Daoy (cell line): ENCODE measurements at places on chromosomes 4 and X.
A peak's percentile ranks its signal among the peaks of the same experiment; 100 is the strongest.

DNA sequence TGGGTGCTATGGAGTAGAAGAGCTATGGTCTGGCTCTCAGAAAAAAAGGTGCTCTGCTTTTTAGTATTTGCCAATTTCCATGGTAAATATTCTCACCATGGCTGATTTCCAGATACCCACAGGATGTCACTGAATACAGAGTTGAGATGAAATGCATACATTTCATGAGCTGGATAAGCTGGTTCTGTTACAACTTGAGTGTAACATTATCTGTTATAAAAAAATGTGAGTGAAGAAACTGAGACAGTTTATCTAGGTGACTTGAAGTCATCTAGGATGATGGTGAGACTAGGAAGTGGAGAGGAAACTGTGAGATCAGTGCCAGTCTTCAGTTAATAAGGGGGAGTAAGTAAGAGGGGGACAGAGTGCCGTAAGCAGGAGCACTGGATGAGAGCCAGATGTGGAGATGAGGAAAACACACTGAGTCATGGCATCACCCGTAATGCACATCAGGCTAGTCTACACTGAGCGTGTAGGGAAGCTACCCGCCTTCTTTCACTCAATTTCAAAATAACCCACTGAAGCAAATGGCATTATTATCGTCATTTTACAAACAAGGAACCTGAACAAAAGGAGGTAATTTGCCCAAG is 5.0 kb downstream of the HPSE start:
- DNase-seq: peak; percentile 12

DNA sequence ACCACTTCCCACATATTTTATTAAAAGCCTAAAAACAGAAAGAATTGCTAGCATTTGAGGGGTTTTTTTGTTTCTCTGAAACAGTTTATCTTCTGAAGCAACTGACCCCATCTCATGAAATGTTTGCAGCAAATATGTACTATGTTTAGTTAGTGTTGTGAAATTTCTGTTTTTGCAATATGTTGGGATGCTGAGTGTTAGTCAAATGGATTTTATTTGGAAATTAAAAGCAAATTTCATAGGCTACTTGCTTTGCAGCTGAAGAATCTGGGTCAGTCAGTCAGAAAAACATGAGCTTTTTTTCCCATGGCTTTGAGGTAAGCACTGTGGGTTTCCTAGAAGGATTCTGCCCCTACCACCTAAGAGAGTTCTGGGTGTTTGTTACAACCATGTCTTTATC is 184.9 kb upstream of the DKK2 start:
- DNase-seq: no peak

DNA sequence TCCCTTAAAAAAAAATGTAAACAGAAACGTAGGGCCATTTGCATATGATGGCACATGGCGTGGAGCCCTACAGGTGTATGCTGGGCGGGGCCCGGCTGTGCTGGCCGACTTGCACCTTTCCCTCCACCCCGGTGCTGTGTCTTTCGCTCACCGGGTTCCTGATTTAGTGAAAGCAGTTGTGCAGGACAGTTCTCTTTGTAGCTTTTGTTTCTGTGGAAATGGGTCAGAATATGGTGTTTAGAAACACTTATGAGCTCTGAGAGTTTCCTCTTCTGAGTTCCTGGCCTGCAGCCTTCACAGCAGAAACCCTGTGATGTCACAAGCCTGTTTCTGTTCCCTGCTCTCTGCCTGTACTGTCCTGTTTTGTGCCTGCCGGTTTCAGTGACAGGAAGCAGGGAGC is 22.5 kb upstream of the MSANTD1 start:
- no peak for DNase-seq

DNA sequence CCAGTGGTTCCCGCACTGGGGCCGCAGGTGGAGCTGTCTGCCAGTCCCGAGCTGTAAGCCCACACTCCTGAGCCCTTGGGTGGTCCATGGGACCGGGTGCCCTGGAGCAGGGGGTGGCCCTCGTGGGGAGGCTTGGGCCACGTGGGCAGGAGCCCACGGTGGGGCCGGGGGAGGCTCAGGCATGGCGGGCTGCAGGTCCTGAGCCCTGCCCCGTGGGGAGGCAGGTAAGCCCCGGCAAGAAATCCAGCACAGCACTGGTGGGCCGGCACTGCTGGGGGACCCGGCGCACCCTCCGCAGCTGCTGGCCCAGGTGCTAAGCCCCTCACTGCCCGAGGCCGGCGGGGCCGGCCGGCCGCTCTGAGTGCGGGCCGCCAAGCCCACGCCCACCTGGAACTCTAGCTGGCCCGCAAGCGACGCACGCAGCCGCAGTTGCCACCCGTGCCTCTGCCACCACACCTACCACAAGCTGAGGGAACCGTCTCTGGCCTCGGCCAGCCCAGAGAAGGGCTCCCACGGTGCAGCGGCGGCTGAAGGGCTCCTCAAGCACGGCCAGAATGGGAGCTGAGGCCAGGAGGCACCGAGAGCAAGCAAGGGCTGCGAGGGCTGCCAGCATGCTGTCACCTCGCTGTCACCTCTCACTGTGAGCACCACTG is 2.0 kb upstream of the METAP1 start:
- no peak for DNase-seq

DNA sequence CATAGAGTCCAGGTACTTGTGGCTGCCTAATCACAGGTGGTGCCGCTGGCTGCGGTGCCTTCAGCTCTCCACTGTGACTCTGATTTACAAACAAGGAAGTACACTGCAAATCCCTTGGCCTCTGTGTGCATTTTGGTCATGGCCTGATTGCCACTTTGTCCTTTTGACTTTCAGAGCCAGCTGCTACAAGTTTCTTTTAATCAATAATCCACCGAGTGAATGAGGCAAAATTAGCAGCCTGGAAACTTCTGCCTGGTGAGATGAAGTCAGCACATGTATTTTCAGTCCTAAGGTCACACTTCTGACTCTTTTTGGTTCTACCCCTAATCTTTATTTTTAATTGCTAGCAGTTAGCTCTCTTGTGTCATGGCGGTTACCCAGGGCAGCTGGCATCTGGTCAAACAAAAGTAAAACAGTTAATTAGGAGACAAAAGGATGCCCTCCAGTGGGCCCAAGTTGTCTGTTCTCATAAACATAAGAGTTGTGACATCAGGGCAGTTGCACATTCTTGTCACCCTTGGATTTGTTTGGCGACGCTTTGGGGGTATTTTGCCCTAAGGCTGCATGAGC is 62.3 kb upstream of the LNX1 start:
- DNase-seq: peak; percentile 15

DNA sequence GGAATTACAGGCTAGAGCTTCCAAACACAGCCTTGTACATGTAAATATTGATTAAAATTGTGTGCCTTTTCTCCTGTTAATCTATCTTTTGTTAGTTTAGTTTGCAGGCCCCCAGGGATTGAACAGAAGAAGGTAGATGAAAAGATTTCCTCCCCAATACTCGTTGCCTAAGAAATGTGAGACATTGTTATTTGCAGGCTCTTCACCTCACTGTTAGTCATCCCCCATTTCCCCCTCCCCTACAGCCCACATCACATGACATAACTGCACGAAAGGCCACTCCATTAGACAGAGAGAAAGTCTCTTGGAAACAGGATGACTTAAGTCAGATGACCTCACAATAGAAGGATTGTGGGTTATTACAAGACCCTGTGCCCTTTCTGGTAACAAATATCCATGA is 13.3 kb upstream of the MID1 start:
- DNase-seq: peak; percentile 86

DNA sequence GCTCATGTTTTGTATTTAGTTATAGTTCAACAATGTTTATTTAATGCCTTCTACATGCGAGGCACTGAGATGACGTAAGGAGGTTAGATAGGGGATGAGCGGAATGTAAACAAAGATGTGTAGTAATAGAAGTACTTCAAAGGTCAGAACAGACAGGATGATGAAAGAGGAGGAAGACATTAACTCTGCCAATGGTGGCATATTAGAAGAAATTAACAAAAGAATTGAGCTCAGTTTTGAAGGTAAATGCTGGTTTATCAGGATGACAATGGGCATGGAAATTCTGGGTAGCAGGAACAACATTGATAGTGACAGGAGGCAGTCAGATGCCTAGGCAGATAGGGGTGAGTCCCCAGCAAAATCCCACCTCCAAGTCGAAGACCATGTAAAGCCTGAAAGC is 62.3 kb upstream of the PGRMC2 start:
- peak; percentile 17 for DNase-seq

DNA sequence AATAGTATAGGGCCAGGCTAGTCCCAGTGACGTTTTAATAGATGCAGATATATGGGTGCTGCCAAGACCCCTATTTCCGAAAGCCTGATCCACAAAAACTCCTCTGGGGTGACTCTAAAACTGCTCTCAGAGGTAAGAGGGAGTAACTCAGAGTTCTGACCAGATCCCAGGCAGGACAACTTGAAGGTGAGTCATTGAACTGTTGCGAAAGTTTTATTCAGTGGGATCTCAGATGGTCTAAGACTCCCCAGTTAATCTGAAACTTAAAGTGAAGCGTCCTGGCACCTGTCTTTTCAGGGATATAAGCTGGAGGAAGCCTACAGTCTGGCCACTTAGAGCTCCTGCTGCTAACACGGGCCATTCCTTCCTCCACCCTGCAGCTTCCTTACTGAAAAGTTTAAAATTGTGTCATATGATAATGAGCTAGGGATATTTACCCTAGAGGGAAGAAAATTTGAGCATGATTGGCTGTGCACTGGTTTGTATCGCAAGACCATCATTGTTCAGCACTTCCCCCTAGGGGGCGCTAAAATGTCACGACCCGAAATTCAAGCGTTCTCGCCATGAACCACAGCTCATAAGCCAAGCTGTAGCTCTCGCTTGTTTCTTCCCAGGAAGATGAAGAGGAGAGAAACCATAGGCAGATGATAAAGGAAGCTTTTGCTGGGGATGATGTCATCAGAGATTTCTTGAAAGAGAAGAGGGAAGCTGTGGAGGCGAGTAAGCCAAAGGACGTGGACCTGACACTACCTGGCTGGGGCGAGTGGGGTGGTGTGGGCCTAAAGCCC is 19.5 kb downstream of the UTP14A start:
- DNase-seq: peak; percentile 30

GRCh38 chrX:101759000-101759399 is 99.3 kb upstream of the ARMCX2 start:
- DNase-seq: peak; percentile 43

GRCh38 chr4:151434183-151434860 is 25.3 kb downstream of the FHIP1A start:
- DNase-seq: no peak

DNA sequence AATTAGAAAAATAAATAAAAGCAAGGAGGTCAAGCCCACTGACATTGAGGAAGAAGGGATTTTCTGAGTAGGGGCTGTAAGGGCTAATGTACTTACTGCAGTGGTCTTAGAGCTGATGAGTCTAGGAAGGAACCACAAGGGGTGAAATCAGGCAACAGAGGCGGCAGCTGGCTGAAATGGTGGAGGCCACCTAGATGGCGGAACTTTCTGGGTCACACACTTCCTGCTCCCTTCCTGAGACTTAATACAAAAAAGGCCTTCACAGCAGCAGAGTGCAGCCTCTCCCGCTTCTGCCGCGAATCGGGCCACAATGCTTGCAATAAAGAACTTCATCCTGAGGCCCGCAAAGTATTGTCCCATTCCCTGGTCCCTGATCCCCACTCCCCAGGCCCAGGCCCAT is 15.4 kb downstream of the SNX12 start:
- DNase-seq: no peak

DNA sequence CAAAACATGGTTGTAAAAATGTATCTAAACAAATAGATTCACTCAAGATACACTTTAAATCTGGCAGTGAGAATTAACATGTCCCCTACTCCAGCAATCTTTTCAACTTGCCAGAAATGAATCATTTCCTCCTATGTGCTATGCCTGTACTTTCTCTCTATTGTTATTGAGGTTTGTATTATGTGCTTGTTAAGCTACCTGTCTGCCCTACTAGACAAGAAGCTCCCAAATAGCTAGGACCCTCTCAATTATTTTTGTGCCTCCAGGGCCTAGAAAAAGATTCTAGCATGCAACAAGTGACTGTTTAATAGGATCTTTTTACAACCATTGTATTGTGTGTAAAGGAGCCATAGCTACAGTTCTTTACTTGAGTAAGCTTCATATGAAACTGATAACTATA is 3.5 kb upstream of the SAP30 start:
- no peak for DNase-seq

GRCh38 chr4:88163336-88163735 is 4.9 kb upstream of the ABCG2 start:
- DNase-seq: no peak

DNA sequence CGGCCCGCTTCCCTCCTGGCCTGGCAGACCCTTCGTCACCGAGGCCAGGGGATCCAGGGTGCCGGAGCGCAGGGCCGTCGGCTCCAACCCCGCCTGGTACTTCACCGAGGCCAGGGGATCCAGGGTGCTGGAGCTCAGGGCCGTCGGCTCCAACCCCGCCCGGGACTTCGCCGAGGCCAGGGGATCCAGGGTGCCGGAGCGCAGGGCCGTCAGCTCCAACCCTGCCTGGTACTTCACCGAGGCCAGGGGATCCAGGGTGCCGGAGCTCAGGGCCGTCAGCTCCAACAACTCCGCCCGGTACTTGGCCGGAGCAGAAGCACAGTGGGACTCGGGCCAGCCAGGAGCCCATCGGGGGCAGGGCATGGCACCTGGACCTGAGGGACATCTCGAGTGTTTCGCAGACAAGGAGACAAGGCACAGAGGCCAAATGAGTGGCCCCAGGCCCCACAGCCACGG is 85.1 kb downstream of the FAM53A start:
- DNase-seq: no peak

GRCh38 chrX:68807818-68808217 is 21.0 kb upstream of the EFNB1 start:
- DNase-seq: no peak

GRCh38 chr4:5956285-5957021 is 61.8 kb downstream of the C4orf50 start:
- DNase-seq: peak; percentile 53

- DNase-seq: no peak
Measured at GRCh38 chr4:106809076-106809475, 227.0 kb downstream of the DKK2 start.

GRCh38 chr4:924107-925096 is 7.7 kb downstream of the GAK start:
- DNase-seq: peak; percentile 43

DNA sequence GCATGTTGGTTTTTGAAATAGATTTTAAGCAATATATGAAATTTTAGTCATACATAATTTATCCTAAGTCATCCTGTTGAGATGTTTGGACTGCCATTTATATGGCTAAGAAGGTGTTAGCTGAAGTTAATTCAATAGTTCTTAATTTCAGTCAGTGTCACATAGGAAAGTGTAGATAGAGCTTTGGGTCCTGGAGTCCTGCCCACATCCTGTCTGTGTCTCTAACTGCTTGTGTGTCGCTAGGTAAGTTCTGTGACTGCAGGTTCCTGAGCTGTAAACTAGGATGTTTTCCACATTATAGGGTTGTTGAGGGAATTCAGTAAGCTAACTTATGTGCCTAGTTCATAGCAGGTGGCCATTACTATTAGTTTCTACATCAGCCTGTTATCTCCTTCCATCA is 20.7 kb downstream of the OFD1 start:
- DNase-seq: no peak

- DNase-seq: peak; percentile 17
Measured at GRCh38 chr4:152100379-152101201, 339.8 kb upstream of the GATB start.
